Esophagus squamous epithelium (tissue), 5 donors: ENCODE measurements at places on chromosomes 5 and 9.

- H3K4me3 ChIP-seq, result peak overlapping the region; percentile 93
- no peaks in the 10 kb centered on the region for H3K36me3 ChIP-seq
- H3K27ac ChIP-seq, result peak overlapping the region; percentile 99
These were observed 734 bp downstream of the SKP1 start for GRCh38 chr5:134175921-134176510.

- H3K4me3 ChIP-seq, result no peak overlapping the region
- DNase-seq, result no peak
- H3K27ac ChIP-seq, result peak overlapping the region; percentile 60
- H3K4me1 ChIP-seq, result peaks cover 75% of the 10 kb centered on the region
- H3K36me3 ChIP-seq, result no peaks in the 10 kb centered on the region
These were observed 1.2 kb upstream of the MZB1 start for GRCh38 chr5:139390639-139391569.

- H3K27ac ChIP-seq, result no peak overlapping the region
- no peaks in the 10 kb centered on the region for H3K27me3 ChIP-seq
- no peaks in the 10 kb centered on the region for H3K36me3 ChIP-seq
- H3K4me3 ChIP-seq, result no peak overlapping the region
These were observed 71.4 kb downstream of the FBXO38 start for GRCh38 chr5:148455185-148455584.

- H3K27ac ChIP-seq, result no peak overlapping the region
- no peaks in the 10 kb centered on the region for H3K27me3 ChIP-seq
- no peak overlapping the region for H3K4me3 ChIP-seq
- no peaks in the 10 kb centered on the region for H3K4me1 ChIP-seq
- DNase-seq, result no peak
These were observed 323.8 kb downstream of the PRELID2 start for GRCh38 chr5:145511351-145511750.

- H3K4me3 ChIP-seq, result no peak overlapping the region
- no peaks in the 10 kb centered on the region for H3K36me3 ChIP-seq
- no peak overlapping the region for H3K27ac ChIP-seq
- no peaks in the 10 kb centered on the region for H3K4me1 ChIP-seq
- H3K27me3 ChIP-seq, result no peaks in the 10 kb centered on the region
- no peak for DNase-seq
These were observed 154.0 kb downstream of the SLC12A2 start for GRCh38 chr5:128237546-128237945.

DNA sequence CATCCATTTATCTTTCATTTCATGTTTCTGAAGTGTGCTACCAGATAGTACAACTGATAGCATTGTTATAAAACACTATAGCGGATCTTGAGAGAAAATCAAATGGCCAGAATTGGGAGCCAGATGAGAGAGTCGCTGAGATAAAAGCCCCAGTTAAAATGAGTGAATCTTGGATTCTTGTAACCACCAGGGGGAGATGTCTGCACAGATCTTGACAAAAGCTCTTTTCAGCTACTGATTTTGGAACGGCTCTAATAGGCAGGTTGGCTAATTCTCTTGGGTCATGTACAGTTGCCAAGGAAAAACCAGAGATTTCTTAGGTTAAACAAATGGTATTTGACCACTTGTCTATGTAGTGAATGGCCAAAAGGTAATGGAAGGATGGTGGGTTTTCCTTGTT lies 21.7 kb downstream of the F2RL2 start:
- H3K27ac ChIP-seq, result no peak overlapping the region
- H3K4me1 ChIP-seq, result peaks cover 29% of the 10 kb centered on the region
- no peak for DNase-seq
- no peaks in the 10 kb centered on the region for H3K36me3 ChIP-seq
- no peak overlapping the region for H3K4me3 ChIP-seq
